ENCODE measurements at places on chromosomes 11 and 22.

DNA sequence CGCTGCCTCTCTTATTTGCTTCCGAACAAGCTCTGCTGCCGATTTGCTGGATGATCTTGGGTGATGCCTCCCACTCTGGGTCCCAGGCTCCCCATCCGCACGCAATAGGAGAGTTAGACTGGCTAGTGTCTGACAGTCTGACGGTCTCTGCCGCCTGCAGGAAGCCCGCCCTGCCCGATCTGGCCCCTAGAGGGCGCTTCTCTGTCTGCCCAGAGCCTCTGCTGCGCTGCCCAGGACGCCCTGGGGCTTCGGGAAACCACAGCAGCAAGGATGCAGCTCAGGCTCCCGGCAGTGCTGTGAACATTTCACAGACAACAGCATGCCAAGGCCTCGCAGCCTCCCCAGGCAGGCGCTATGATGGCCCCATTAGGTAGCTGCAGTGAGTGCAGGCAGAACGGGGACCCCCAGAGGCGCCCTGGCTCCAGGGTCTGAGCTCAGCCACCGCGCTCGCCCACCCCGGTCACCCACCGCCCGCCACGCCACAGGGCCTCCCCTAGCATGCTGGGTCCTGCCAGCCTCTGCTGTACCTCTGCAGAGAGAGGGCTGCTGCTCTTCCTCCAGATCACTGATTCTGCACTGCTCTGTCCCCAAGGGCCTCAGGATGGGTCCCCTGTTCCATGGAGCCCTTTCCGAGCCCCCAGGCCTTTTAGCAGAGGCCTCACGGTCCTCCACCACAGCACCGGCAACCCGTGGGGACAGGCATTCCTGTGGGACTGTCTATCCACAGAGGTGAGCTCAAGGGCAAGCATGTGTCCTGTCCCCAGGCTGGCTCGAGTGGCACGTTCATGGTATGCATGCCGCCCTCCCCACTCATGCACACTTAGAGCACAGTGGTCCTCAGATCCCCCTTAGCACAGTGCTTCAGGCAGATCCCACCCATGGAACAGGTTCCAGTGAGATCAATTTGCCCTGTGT is 4.3 kb upstream of the BAIAP2L2 start:
- H3K27me3 ChIP-seq, result no peaks in the 10 kb centered on the region
- no peaks in the 10 kb centered on the region for H3K36me3 ChIP-seq
- peak; percentile 77 for DNase-seq
- no peak overlapping the region for H3K4me3 ChIP-seq

- H3K27ac ChIP-seq, result no peak overlapping the region
- no peaks in the 10 kb centered on the region for H3K27me3 ChIP-seq
- H3K36me3 ChIP-seq, result no peaks in the 10 kb centered on the region
- peaks cover 5% of the 10 kb centered on the region for H3K4me1 ChIP-seq
- H3K4me3 ChIP-seq, result no peak overlapping the region
These were observed 33.3 kb upstream of the ZC3H12C start for GRCh38 chr11:110059706-110060463.

DNA sequence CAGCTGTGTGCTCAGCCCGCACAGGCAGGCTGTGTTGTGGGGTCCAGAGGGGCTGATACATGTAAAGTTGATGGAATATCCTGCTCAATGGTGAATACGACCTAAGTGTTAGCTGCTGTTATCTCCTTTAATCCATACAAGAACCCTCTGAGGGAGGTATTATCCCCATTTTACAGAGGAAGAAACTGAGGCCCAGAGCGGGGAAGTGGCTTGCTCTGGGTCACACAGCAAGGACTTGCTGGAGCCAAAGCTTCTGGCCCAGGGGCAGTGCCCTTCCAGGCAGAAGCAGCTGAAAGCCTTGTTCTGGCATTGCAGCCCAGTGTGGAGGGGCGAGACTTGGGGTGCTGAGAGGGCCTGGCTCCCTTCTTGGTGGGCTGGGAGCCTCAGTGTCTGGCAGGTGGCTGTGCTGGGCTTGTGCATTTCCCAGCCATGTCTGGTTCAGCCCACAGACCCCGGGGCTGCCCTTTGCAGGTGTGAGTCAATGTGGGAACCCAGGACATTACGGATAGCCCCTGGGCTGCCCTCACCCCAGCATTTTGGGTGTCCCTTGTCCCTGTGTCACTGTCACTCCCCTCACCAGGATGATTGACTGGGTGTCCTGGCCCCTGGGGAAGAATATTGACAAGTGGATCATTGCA is 10.4 kb downstream of the USP35 start:
- no peak for DNase-seq
- H3K27me3 ChIP-seq, result no peaks in the 10 kb centered on the region
- H3K27ac ChIP-seq, result no peak overlapping the region
- no peaks in the 10 kb centered on the region for H3K4me1 ChIP-seq
- no peak overlapping the region for H3K4me3 ChIP-seq

GRCh38 chr11:60810569-60810968 is 25.4 kb downstream of the MS4A10 start:
- no peaks in the 10 kb centered on the region for H3K4me1 ChIP-seq
- H3K27me3 ChIP-seq, result no peaks in the 10 kb centered on the region
- H3K27ac ChIP-seq, result no peak overlapping the region
- H3K36me3 ChIP-seq, result no peaks in the 10 kb centered on the region

DNA sequence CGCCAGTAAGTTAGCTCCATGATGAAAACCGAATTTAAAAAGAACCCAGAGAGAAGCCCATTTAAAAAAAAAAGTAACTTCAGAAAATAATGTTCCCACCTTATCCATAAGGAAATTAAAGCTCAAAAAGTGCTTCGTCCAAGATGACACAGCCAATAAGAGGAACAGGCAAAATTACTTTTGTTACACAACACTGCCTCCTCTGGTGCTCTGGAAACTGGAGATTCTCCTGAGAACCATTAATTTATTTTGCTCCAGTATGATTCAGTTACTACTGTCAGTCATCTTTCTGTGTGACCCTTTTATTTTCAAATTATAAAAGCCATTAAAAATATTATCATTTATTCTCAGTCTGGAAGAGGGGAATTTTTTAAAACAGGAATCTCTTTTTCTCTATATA is 2.0 kb downstream of the IFT27 start:
- no peaks in the 10 kb centered on the region for H3K36me3 ChIP-seq
- peaks cover 2% of the 10 kb centered on the region for H3K4me1 ChIP-seq
- H3K27ac ChIP-seq, result no peak overlapping the region
- DNase-seq, result peak; percentile 33
- no peaks in the 10 kb centered on the region for H3K27me3 ChIP-seq
- no peak overlapping the region for H3K4me3 ChIP-seq

DNA sequence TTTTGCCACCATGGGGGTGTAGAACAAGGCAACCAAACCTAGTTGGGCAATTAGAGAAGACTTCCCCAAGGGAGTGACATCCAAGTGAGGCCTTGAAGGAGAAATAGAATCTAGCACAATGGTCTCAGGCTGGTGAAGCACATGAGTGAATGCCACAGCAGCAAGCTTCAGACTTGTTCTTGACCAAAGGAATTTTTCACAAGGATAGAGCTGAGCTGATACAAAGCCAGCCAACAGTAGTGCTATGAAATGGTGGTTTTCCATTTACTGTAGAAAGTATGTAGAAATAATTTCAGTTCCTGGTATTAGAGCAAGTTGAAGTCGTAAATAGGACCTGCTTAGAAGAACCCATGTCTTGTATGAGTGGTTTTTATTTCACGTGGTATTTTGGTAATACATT is 148.3 kb upstream of the RASSF10 start:
- H3K36me3 ChIP-seq, result no peaks in the 10 kb centered on the region
- H3K27ac ChIP-seq, result peak overlapping the region; percentile 26
- H3K4me1 ChIP-seq, result peaks cover 14% of the 10 kb centered on the region
- no peak for DNase-seq

GRCh38 chr11:131064373-131064991 is 148.2 kb upstream of the SNX19 start:
- H3K36me3 ChIP-seq, result no peaks in the 10 kb centered on the region
- H3K27ac ChIP-seq, result no peak overlapping the region
- H3K4me1 ChIP-seq, result no peaks in the 10 kb centered on the region
- no peaks in the 10 kb centered on the region for H3K27me3 ChIP-seq

Measured in fibroblast of lung (primary cell).